Liver (tissue), 10 donors: ENCODE measurements at places on chromosomes 16 and 17.

GRCh38 chr16:425740-426114, 278 bp downstream of the RAB11FIP3 start:
- DNase-seq = no peak

GRCh38 chr16:61929776-61930175, 106.5 kb downstream of the CDH8 start:
- DNase-seq = no peak

DNA sequence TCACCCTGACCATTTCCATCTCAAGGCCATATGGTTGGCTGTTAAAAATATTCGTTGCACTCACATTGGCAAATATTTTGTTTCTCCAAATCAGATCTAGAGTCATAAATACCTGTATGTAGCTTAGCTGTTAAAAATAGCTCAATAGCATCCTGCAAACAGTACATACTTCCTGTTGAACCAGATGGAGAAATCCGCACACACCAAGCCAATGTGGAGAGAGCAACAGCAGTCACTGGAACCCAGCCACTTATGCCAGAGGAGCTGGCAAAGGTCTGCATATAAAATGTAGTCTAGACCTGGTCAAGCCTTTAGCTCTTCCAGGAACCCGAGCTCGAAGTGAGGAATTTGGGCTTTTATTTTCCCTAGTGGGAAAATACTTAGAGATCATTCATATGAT, 146.4 kb upstream of the KCNJ16 start:
- no peak for DNase-seq

DNA sequence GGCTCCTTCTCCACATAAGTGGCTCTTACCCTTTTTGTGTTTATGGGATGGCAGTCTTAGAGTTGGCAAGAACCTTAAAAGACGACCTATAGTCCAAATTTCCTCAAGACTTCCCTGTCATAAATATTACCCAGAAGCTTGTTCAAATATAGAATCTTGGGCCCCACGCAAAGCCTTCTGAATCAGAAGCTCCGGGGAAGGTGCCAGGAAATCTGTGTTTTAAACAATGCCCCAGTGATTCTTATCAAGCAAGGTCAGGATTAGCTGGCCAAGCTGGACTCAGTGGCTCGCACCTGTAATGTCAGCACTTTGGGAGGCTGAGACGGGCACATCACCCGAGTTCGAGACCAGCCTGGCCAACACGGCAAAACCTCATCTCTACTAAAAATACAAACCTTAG, 85.7 kb downstream of the TIMM22 start:
- DNase-seq = no peak

- no peak for DNase-seq
Observed at GRCh38 chr16:30524575-30525568, 1.5 kb downstream of the ZNF768 start.

DNA sequence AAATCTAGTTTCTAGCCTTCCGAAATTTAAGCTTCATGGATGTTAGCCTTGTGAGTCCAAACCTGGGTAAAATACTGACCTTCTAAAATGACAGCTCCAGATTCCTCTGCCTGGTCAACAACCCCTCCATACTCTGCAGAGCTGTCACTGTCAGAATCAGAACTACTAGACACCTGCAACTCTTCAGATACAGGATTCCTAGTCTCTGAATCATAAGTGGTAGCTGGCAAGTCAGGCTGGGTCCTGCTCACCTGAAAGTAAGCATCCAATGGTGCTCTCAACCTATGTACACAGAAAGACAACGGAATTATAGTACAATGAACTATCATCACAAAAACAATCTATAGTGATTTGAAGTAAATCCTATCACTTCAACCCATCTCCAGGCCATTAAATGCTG, 14.8 kb downstream of the RFWD3 start:
- DNase-seq = no peak
